ENCODE measurements at places on chromosomes 7 and 10.

- DNase-seq, result no peak
Observed at GRCh38 chr10:78589687-78590086, 479.1 kb upstream of the ZMIZ1 start.

- no peak for DNase-seq
Observed at GRCh38 chr10:79226391-79227245, 120.7 kb upstream of the PPIF start.

DNA sequence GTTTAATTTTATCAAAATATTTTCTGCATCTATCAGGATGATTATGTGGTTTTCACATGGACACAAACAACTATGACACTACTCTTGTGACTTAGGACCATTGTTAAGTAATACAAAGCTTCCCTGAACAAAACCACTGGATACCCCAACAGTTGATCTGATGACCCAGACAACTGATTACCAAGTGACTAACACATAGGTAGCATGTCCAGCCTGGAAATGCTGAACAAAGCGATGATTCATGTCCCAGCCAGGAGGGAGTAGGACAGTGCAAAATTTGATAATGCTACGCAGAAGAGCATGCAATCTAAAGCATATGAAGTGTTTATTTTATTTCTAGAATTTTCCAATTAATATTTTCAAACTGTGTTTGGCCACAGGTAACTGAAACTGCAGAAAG, 8.9 kb upstream of the PNLIP start:
- no peak for DNase-seq

DNA sequence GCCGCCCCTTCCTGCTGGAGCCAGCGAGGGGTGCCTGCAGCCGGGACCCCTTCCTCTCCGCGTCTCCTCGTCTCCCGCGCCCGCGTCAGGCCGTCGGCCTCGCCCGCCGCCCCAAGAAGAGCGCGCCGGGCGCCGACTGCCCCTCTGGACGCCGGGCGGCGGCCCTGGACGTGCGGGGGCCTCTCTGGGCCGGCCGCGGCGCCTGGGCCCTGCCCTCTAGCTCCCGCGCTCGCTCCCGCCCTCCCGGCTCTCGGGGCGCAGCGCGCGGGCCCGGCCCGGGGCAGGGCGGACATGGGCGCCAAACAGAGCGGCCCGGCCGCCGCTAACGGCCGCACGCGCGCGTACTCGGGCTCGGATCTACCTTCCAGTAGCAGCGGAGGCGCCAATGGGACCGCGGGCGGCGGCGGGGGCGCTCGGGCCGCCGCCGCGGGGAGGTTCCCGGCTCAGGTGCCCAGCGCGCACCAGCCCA, 704 bp downstream of the ZNRF2 start:
- DNase-seq, result no peak

DNA sequence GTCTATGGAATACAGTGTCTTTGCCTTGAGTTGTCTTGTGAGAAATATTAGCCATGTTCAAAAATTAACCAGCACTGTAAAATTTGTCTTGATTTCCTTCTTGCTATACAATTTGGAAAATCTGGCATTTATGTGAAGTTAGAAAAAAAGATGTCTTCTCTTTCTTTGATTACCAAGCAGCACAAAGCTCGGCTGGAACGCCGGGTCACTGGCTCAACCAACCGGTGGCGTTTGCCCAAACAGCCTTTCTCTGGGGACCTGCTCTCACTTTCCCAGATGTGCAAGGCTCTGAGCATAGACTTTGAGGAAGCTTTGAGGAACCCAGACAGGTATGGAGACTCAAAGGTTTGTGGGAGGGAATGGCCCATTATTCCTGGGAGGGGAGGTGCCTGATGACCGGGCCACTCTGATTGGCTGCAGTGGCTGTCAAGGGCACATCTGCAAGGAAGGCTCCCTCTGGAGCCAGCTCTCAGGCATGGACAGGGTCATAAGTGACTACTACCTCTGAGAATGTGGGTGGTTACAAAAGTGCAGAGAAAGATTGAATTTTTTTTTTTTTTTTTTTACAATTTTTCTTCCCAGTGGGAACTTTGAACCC, 5.6 kb downstream of the BTBD16 start:
- no peak for DNase-seq

DNA sequence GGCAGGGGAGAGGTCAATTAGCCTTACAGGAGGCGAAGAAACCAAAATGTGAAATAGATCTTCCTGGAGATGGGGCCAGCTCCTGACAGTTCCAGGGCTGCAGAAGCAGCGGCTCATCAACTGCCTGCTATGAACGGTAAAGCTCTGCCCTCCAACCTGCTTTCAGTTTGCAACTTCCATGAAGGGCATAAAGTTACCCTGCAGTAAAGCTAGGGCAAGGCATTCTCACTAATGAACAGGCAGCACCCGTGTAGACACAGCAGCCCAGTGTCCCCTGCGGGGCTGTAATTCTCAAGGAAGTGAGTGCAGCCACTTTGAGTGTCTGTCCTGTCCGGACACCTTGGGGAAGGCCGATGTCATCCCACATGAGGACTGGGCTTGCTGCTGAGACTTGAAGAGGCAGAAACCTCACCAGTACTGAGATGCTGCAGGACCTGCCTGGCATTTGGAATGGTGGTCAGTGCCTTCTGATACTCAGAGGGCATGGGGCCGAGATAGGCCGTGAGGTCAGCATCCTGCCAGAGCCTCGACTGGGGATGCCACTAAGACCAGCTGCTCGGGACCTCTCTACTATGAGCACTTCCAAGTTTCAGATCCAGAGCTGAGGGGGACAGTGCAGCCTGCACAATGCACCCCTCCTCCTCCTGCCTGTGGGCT, 26.1 kb upstream of the C10orf53 start:
- DNase-seq, result no peak

GRCh38 chr10:101768791-101769170, 7.1 kb downstream of the FGF8 start:
- DNase-seq, result no peak

DNA sequence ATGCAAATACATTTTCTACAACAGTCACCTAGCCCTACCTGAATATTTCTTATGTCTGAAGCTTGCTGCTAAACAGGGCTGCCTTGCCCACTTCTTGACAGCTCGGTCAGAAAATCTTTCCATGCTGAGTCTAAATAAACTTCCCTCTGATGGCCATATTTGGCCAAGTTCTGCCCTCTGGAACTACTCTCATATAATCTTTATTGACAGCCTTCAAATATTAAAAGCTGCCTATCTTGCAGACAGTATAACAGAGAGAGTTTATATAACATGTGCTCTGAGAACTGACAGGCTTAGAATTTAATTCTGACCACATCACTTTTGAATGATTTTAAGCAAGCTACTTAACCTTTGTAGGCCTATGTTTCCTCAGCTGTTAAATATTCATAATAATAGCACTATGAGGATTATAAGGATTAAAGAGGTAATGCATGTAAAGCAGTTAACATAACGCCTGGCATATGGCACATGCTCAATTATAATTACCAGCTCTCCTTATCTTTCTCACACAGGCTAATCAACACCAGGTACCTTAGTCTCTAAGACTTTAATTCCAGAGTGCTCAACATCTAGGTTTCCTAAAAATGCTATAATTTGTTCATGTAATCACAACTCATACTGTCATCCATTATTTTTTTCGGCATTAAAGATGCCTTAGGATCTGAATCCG, 334.1 kb downstream of the HPSE2 start:
- DNase-seq, result no peak

DNA sequence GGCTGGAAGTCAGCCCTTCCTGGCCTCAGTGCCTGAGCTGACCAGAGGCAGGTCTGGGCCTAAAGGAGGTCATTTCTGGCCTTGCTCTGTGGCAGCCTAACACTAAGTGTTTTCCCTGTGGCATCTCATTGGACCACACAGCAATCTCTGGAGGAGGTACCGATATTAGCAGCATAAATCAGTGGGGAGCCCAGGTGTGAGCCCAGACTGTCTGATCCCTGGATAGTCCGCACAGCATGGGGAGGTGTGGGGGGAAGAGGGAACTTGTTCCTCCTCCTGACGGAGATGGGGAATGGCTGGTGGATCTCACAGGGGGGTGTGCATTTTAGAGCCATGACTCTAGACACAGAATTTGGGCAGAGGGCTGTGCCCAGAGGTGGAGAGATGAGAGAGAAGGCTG, 11.0 kb upstream of the PPIF start:
- DNase-seq, result no peak

DNA sequence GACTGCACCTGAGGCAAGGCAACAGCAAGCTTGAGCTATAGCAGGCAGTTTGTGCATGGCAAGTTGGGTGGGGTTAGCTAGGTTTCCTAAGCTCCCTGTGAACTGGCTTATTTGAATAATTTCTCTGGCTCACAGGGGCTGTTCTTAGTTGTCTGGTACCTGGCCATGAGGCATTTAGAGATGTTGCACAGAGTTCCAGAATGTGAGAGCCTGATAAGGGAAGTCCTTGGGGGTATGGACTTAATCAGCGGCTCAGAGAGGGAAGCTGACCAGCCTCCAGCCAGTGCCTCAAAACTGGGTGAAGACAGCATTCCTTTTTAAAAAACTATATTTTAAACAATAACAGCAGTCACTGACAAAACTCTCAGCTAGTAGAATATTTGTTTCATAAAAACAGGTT, 307.4 kb downstream of the FZD1 start:
- DNase-seq, result no peak

DNA sequence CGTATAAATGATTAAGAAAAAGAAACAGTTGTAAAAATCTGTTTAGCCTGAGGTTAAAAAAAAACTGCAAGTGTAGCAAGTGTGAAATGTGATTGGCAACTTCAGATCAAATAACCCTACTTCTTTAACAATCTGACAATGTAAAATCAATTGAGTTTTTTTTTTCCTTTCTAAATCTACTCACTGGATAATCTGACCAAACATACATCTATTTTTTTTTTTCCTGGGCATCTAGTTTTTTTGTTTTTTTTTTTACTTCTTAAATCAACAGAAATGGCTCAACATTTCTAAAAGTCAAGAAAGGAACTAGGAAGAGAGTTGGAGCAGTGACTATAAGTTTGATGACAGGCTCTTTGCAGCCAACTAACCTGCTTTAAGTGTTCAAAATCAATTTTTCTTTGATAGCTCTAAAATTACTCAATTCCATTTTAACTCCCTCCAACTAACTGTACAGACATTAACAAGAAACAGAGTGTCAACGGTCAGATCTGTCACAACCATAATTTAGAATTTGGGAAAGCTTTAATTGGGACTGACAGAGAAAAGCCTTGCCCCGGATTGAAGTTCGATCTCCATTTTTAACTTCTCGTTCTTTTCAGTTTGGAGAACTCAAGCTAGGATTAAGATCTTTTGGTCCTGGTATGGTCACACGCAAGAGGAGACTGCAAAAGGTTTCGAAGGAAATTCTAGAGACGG, 1.2 kb downstream of the ARL3 start:
- no peak for DNase-seq

- no peak for DNase-seq
Observed at GRCh38 chr7:55130395-55131141, 111.8 kb downstream of the EGFR start.

GRCh38 chr7:22357311-22358175, 589 bp upstream of the RAPGEF5 start:
- no peak for DNase-seq

- DNase-seq, result no peak
Observed at GRCh38 chr7:34389332-34390078, 268.5 kb upstream of the NPSR1 start.

GRCh38 chr7:133674079-133674763, 421.3 kb downstream of the EXOC4 start:
- DNase-seq, result no peak

DNA sequence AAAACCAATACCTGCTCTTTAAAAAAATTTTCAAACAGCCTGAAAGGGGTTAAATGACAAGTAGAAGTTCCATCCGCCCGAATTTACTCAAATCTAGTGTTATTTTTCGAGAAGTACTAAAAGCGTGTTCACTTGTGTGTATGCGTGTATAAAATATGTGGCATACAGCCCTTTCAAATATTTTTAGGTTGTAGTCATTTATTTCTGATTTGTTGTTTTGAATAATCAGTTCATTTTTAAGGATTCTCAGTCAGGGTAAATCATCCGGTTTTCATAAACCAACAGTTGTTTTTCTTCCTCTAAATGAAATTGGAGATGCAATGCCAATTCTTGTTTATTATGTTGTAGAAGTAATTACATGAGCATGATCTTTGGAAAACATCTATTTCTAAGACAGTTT, 6.9 kb upstream of the SUN1 start:
- no peak for DNase-seq

GRCh38 chr7:83751217-83751616, 102.3 kb upstream of the SEMA3E start:
- DNase-seq, result no peak

DNA sequence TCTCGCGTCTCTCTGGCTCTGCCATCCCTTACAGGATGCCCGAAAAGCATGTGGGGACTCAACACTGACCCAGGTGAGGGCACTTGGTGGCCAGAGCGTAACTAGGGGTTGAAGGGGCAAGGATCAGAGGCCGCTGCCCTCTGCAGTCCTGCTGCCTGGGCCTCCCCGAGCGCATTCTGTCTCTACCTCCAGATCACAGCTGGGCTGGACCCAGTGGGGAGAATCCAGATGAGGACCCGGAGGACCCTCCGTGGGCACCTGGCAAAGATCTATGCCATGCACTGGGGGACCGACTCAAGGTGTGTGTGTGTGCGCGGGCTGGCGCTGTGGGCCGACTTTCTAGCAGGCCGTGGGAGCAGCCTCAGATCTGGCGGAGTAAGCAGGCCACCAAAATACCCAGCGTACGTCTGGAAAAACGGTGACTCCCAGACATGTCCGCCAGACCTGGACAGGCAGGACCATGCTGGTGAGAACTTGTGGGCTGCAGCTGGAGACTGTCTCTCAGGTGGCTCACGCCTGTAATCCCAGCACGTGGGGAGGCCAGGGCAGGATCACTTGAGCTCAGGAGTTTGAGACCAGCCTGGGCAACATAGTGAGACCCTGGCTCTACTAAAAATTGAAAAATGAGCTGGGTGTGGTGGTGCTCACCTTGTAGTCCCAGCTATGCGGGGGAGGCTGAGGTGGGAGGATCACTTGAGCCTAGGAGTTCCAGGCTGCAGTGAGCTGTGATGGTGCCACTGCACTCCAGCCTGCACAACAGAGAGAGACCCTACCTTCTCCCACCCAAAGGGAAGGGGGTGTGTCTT, 3.2 kb downstream of the GNB2 start:
- DNase-seq, result no peak

- DNase-seq, result no peak
Observed at GRCh38 chr10:96014473-96015102, 28.8 kb upstream of the CCNJ start.

GRCh38 chr7:5703572-5704533, 77.6 kb downstream of the RNF216 start:
- DNase-seq, result no peak

DNA sequence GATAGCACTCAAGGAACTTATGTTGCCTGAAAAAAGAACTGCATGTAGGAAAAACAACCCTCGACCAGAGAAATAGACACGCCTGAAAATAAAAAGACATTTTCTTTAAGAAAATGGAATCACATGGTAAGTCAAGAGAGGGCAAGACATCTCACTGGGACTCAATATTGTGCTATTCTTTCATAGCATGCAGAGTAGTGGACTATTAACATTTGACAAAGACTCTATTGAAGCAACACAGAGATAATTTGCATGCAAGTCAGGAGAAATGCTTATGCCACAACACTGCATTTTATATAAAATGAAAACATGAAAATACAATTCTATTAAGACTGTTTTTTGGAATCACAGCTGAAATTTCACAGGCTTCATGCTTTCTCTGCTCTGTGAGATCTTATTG, 77.9 kb upstream of the RHOBTB1 start:
- DNase-seq, result no peak

Measured in CD4-positive, alpha-beta memory T cell (primary cell).